ENCODE measurements at places on chromosomes 7 and 10.
A peak's percentile ranks its signal among the peaks of the same experiment; 100 is the strongest.

DNA sequence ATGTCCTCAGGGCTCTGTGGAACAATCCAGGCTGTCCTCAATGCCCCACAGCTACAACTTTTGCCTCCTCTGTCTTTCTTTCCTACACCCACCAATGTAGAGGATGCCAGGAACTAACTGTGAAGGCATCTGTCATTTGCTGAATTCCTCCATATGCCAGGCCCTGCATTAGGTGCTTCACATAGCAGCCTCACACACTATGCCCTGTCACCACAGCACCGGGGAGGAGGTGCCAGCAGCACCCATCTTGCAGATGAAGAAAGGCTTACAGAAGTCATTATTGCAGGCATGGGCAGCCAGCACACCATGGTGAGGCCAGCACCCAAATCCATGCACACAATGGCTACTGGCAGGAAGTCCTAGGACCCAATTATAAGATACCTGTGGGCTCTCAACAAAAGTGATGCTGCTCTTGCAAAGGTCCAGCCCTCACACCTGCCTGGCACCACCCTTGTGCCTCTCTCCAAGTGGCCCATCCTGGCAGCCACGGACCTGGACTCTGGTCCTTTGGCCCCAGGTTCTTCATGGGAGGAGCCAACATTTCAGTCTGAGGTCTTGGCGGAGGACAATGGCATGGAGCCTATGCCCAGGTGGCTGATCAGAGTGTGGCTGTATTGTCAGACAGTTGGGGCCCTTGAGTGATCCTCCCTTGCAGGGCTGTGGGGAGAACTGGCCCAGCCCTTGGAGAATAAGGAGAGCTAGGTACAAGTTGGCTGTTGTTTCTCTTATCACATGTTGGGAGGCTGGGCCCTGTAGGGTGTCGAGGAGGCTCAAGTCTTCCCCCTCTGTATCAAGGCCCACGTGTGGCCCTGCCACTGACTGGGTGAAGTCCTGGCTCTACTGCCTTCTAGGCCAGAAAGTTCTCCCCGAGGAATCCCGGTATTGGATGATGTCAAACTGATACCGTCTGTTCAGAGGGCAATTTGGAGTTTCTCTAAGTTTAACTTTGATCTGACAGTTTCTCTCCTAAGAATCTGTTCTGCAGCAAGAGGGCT is 14.4 kb upstream of the MYL7 start:
- DNase-seq, result no peak

DNA sequence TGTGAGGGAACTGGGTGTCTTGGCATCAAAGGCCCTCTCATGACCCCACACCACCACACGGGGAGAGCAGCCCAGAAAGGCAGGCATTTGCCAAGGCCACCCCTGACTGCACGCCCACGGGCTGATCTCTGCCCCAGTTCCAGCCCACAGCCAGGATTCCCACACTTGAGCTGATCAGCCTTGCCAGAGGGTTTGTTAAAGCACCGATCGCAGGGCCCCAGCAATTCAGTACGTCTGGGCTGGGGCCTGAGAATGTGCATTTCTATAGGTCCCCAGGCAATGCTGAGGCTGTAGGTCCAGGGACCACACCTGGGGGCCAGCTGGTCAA is 103.9 kb downstream of the TNS3 start:
- DNase-seq, result peak; percentile 83

GRCh38 chr7:26201247-26202018 is at the start of gene CBX3:
Gene CBX3 (plus strand): TSS chr7:26201745. CDS start chr7:26202999, 1,254 bp downstream.
- peak; percentile 86 for DNase-seq

- no peak for DNase-seq
Observed at GRCh38 chr7:13078105-13078504, 390.7 kb downstream of the ARL4A start.

- DNase-seq, result no peak
Observed at GRCh38 chr7:39285256-39285655, 280.9 kb upstream of the YAE1 start.

DNA sequence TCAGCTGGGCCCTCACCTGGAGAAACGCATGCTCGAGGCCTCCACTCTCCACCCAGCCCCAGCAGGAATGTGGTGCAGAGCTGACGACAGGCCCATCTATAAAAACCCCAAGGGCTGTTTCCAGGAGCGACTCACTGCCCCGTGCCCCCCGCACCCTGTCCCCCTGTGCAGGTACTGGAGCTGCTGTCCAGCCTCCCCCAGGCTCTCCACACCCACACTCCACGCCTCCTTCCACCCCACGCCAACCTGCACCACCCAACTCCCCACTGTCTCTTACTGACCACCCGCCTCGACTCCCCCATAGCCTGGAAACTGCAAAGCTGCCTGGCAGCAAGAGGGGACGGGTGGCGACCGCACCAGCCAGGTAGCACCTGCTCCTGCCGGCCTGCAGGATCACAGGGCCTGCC is 43.3 kb downstream of the DIP2C start:
- no peak for DNase-seq

- DNase-seq, result no peak
Observed at GRCh38 chr7:71272509-71273490, 140.9 kb downstream of the GALNT17 start.

- DNase-seq, result no peak
Observed at GRCh38 chr10:58164517-58164916, 103.2 kb downstream of the IPMK start.

DNA sequence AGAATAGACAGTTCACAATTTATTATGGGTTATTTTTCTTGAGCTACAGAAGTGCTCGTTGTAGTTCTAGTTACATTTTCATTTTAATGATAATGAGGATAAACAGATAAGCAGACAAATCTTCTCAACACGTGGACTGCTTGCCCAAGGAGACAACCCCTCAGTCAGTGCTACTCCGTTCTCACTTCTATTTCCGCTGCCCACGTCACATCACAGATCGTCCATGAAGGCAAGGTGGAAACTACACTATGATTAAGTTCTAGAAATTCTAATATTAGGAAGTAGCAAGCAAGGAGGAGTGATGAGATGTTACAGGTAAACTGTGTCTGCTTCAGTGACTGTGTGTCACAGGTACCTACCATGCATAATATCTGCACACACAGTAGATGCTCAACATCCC is 210.5 kb downstream of the CHCHD3 start:
- DNase-seq, result no peak

- DNase-seq, result no peak
Observed at GRCh38 chr7:74049997-74050798, 22.2 kb downstream of the ELN start.

DNA sequence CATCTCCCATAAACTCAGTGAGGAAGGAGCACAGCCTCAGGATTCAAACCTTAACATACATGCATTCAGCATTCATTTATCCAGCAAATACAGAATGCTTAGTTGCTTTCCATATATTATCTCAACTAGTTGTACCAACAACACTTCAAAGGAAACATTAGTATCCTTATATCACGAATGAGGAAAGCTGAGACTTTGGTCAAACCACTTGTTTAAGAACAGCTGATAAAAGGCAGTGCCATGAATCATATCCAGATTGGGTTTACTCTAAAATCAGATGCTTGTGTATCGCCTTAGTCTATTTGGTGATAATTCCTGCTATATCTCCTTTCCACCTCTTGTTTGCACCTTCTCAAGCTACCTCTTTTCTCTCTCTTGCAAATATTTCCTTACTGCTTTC is 1.9 kb upstream of the CPED1 start:
- no peak for DNase-seq

GRCh38 chr10:34163075-34163905 is 651.8 kb downstream of the PARD3 start:
- DNase-seq, result no peak

GRCh38 chr7:105277341-105277740 is 111.4 kb downstream of the SRPK2 start:
- no peak for DNase-seq

DNA sequence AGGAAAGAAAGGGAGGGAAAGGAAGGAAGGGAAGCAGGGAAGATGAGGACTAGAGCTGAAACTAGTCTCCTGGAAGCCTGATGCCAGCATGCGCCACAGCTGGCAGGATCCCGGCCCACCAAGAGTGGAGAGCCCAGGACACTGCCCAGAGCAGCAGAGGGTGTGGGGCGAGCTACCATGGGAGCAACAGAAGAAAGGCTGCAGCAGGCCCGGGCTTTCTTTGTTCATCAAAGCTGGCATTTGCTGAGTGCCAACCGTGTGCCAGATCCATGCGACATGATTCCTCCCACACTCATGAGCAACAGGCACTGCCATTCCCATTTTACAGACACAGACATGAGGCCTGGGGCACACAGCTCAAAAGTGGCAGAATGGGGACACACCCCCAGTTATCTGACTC is 68.9 kb downstream of the FAM53B start:
- no peak for DNase-seq

DNA sequence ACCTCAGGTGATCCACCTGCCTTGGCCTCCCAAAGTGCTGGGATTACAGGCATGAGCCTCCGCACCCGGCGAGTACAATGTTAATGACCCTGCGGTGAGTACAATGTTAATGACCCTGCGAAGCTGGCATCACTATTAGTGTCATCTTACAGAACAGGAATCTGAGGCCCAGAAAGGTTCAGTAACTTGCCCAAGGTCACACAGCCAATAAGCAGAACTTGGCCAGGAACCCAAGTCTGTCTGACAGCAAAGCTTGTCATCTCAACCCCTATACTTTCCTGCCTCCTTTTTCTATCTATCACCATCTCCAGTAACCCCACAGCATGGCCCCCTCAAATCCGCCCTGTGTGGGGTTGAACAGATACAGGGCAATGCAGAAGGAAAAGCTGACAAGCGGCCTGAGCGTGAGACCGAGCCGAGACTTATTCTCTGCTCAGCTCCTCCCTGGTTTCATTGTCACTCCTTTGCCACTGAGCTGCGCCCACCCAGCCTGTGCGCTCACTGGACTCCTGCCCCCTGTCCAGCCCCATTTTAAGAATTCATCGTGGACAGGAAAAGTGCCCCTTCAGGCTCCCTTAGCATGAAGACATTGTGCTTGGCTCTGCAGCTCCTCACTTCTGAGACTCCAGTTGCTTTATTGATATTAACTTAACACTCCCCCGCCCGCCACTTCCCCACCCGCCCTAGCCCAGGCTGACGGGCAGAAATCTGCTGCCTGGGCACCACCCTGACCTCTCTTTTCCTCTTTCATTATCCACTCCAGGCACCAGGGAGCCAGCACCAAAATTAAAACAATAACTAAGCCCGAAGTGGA is 58.1 kb upstream of the LBX1 start:
- DNase-seq, result no peak

- no peak for DNase-seq
Observed at GRCh38 chr10:72509206-72509799, 116.6 kb downstream of the MICU1 start.

DNA sequence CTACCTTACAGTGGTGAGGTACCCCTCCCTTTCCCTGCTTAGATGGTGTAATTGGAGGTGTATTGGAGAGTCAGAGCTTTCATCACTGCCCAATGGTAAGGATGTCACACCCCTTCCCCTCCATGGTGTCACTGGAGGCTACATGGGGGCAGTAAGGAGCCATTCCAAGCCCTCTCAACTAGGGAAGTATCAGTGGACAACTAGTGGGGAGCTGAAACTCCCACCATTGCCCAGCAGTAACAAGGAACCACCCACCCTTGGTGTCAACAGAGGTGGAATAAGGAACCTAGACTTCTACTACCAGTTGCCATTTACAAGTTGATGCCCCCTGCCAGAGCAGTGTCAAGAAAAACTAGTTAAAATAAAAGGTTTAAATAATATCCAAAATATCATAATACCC is 2.8 kb upstream of the HIBADH start:
- peak; percentile 64 for DNase-seq

GRCh38 chr10:93445097-93445960 is 36.8 kb downstream of the MYOF start:
- DNase-seq, result peak; percentile 24

- no peak for DNase-seq
Observed at GRCh38 chr7:379456-380138, 89.6 kb downstream of the FOXL3 start.

DNA sequence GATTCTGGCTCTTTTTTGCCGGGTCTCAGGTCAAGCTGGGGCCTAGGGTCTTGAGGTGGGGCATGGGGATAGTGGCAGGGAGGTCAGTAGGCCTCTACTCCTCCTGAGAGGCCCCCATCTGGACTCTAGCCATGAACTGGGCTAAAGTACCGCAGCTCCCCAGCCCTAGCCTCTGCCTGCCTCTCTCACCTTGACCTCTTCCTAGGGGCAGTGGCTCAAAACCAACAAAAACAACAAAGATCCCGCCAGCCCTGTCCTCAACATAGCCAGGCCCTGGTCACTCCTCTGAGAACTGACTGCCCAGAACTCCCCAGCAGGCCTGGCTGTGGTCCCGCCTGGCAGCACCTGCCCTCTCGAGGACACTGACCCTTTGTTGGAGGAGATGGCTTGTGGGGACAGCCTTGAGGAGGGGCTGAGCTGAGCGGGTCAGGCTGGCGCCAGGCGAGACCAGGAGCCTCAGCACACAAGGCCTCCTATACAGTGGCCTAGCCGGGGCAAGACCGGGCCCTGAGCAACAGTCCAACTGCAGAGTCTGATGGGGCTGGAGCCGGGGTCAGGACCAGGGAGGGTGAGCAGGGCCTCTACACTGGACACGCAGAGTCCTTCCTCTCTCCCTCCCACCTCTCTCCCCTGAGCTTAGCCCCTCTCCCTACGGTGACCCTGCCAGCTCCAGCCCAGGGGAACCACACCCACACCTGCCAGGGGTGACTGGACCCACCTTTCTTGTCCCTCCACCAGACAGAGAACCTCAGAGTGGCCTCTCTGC is 11.6 kb upstream of the PPIF start:
- DNase-seq, result no peak

- no peak for DNase-seq
Observed at GRCh38 chr10:36183056-36183455, 541.0 kb upstream of the FZD8 start.

DNA sequence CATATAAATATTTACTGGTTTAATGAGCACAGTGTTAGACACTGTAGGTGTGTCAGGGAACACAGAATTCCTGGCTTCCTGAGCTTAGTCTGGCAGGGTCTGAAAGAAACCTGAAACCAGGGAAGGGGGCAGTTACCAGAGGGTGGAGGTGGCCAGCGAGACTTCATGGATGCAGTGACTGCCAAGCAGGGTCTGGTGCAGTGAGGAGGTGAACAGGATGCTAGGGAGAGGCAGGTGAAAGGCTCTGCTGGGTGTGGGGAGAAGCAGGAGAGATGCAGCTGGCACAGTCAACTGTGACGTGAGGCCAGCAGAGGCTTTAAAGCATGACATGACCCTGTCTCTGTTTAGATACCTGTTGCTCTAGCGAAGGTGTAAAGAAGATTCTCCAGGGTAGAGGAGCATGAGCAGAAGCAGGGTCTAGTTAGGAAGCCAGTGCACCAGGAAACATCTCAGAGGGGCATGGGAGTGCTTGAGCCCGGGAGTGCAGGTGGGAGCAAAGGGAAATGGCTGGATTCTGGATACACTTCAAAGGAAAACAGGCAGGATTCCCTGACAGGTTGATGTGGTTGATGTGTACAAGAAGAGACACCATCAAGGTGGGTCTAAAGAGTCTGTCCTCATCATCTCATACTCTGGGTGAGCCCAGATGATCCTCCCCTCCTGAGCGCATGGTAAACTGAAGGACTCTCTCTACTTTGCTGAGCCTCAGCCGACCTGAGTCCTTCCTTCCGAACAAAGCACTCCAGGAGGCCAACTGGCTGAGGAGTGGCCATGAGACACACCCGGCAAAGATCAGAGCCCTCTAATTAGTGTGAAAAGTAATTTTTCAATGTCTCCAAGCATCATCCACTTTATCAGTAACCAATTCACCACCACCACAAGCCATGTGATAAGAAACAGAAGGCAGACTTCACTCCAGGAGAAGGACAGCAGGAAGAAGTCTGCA is 186.8 kb downstream of the COBL start:
- no peak for DNase-seq

All from inflammatory macrophage (primary cell).